Occipital lobe (tissue), 3 donors: ENCODE measurements at places on chromosomes 1 and 21. TPM values are rescaled to one million over a fixed set of nuclear protein-coding genes. Genes with fewer than 3 reads are reported as not detected.
A peak's percentile ranks its signal among the peaks of the same experiment; 100 is the strongest.

DNA sequence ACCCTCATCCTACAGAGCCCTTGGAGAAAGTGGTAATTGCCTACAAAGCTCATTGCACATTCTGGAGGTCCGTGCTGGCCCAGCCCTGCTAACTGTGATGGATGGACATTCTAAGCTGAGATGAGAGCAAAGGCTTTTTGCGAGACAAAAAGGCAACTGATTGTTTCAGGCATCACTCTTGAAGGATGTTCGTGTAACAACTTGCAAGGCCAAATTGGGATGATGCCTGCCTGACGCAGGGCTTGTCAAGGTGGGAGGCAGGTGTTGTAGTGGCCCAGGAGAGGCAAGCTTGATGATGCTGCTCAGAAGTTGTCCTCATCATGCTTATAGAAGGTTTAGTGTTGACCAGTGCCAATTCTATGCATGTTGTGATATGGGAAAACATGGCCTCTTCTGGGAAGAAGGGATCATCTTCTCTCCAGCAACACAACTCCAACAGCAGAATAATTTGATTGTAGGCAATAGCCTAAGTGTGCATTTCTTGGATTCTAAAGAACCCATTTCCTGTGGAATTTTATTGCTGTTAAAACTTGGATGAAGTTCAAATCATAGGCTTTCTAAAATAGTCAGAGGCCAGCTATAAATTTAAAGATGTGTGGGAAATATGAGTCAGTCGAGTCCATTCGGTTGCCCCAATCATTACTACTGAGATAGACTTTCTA lies 102.5 kb upstream of the COA6 start:
- DNase-seq, result no peak

DNA sequence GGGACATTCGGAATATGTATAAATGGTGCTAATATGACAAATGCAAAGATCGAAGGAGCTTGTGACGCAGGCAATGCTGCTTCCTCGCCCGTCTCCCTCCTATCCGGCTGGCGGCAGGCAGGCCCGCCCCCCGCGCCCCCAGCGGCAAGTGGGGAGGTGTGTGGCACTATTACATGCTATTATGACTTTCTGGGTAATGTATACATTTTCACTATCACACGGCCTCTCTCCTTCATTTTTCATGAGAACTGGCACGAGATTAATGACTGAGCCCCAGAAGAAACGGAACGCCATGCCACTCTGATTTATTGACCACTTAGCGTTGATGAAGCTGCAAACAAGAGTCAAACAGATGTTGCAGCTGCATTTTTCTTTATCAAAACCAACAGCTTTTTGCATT lies 138.9 kb upstream of the VAMP3 start:
- no peak for DNase-seq

Gene GUK1
- 91.6 TPM for total RNA-seq

- no peak for DNase-seq
These were observed 14.8 kb upstream of the CASQ2 start for GRCh38 chr1:115783311-115783710.

DNA sequence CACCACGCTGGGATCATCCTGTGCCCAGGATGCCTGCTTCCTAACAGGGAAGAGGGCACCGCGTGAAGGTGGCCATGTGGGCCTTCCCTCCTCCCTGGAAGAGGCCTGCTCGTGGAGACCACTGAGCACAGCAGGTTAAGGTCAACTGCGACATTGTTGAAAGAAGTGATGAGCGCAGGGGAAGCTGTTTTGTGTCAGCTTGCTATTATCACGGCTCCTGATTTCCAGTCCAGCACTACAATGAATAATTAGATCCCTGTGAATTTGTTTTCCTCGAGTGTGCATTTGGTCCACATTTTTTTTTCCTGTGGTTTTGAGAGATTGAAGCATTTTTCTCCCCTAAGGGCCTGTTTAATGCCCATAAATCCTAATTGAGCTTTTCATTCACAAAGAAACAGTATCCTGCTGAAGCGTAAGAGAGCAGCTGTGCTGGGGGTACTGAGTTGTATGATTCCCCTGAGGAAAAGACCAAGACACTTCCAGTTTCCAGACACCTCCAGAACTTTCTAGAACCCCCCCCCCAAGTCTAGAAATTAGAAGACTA lies 204.9 kb downstream of the KCNJ6 start:
- no peak for DNase-seq

Gene TMEM53
- total RNA-seq, result 3.7 TPM

DNA sequence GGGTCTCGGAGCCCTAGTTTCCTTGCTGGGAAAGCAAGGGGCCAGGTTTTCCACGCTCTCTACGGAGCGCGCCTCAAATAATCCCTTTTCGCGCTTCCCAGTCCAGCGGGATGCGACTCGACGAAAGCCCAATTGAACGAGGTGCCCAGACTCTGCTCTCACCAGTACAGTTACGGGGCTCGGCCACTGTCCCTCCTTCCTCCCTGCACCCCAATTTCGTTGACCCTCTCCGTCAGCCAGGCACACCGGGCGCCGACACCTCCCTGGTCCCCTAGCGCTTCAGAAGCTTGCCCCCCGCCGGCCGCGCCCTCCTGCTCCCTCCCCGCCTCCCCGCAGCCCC lies 389 bp downstream of the SEMA6C start:
- no peak for DNase-seq

DNA sequence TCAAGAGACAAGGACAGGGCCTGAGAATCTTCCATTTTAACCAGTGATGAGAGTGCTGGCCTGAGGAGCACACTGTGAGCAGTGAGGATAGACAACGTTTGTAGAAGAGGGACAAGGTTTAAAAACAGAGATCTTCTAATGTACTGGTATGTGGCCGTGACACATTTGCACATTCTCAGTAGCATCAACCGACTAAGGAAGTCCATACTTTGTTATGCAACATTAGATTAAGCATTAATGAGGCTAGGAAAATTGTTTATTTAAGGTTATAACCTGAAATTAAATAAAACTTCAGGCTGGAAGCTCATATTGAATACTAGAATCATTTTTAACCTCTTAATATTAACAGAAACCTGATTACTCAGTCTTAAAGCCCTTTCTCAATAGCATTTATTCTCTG lies 99.0 kb downstream of the SLC45A1 start:
- DNase-seq, result no peak

Gene MROH9
- total RNA-seq, result not detected

GRCh38 chr21:41428847-41429246 lies 2.8 kb downstream of the MX1 start:
- DNase-seq, result no peak

GRCh38 chr1:178953538-178954324 lies 72.0 kb upstream of the FAM20B start:
- DNase-seq, result no peak

- DNase-seq, result peak; percentile 11
These were observed 123.0 kb upstream of the PTBP2 start for GRCh38 chr1:96598416-96599168.

Gene GJA4
- 3.4 TPM for total RNA-seq

Gene CLDN14
- total RNA-seq, result not detected

Gene TMEM240
- 18.1 TPM for total RNA-seq
